Eye (tissue), 1 donor: ENCODE measurements at places on chromosomes 5 and 9.

DNA sequence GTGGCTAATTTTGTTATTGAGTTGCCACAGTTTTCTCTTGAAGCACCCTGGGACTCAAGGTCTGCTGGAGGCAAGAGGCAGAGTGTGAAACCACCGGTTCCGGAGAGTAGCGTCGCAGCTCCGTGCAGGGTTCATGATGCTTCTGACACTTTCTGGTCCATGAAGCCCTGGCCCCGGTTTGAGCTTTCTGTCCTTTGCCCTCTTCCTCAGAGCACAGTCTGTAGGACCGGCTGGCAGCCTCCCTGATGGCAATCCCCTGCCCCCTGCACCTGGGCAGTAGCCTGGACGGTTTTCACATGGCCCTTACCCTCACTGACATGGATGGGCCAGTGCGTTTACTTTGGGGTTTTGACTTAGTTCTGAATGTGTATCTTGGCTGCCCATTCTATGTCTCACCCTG lies 111.9 kb downstream of the PJA2 start:
- no peak for DNase-seq

GRCh38 chr9:72271613-72272478 lies 93.2 kb downstream of the ZFAND5 start:
- peak; percentile 84 for DNase-seq

DNA sequence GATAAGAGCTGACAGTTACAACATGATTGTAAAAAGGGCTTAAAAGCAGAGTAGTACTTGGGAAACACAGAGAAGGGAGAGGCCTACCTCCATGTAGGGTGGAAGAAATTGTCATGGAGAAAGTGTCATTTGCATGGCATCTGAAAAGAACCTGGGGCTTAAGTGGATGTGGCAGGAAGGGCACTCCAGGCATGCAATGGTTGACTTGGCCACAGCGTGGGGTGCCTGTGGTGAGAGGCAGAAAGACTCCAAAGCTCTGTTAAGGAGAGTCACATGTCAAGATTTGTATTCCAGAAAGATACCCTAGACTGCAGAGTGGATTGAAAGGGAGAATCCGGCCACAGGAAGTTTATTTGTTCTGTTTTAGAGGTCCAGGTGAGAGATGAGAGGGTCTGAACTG lies 2.4 kb downstream of the POLR3G start:
- DNase-seq = peak; percentile 42

GRCh38 chr5:4422247-4422646 lies 717.9 kb upstream of the ADAMTS16 start:
- no peak for DNase-seq

GRCh38 chr5:140225396-140225795 lies 50.4 kb downstream of the CYSTM1 start:
- no peak for DNase-seq

DNA sequence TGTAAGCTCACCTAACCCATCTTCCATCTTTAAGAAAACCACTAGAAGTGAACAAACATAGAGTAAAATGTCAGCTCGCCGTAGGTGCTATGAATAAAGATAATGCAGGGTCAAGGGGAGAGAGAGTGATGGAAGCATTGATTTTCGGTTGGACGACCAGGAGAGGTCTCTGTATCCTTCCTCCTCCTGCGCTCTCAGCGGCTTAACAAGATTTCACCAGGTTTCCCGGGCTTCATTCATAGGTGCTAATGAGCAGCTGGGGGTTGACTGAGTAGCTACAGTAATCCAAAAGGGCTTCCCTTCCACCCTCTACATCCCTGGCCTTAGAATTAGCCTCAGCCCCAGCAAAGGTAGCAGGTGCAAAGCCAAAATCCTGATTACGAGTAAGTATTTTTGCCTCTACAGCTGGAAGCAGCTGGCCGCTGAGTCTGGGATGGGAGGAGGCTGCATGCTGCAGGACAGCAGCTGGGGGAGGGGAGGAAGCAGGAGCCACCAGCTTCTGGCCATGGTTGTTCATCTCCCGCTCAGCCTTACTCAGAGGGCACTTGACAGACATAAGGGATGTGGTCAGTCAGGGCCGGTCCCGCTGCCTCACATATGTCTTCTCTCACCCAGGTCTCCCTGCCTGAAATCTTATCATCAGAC lies 112.0 kb upstream of the IL12B start:
- peak; percentile 39 for DNase-seq

GRCh38 chr5:169954786-169955185 lies 25.5 kb downstream of the INSYN2B start:
- no peak for DNase-seq

DNA sequence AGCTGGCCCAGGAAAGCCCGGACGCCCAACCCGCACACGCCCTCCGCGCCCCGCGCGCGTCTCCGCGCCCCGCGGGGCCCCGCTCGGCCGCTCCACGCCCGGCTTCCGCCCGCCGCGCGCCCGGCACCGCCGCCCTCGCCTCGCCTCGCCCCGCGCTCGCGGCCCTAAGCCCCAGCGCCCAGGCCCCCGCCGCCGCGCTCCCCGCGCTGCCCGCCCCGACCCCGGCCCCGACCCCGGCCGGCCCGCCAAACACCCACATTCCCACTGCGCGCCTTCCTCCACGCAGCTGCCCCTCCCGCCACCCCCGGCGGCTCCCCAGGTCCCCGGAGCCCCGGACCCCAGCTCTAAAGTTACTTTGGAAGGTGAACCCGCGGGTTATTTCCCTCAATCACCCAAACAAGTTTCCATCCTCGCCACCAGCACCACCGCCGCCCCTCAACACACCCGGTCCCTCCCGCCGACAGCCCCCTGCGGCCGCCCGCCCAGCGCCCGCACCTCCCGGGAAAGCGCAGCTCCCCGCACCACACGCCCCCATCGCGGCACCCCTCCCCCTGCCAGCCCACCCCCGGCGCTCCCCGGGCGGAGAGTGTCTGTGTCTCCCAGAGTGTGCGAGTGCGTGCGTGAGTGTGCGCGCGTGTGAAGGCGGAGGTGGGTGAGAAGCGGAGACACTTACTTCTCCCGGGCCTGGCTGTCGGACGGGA lies 439 bp downstream of the SSBP2 start:
- DNase-seq = peak; percentile 41

GRCh38 chr5:143182106-143182505 lies 221.4 kb downstream of the NR3C1 start:
- DNase-seq = no peak

- no peak for DNase-seq
These were observed 713.4 kb downstream of the IRX1 start for GRCh38 chr5:4309026-4309425.

DNA sequence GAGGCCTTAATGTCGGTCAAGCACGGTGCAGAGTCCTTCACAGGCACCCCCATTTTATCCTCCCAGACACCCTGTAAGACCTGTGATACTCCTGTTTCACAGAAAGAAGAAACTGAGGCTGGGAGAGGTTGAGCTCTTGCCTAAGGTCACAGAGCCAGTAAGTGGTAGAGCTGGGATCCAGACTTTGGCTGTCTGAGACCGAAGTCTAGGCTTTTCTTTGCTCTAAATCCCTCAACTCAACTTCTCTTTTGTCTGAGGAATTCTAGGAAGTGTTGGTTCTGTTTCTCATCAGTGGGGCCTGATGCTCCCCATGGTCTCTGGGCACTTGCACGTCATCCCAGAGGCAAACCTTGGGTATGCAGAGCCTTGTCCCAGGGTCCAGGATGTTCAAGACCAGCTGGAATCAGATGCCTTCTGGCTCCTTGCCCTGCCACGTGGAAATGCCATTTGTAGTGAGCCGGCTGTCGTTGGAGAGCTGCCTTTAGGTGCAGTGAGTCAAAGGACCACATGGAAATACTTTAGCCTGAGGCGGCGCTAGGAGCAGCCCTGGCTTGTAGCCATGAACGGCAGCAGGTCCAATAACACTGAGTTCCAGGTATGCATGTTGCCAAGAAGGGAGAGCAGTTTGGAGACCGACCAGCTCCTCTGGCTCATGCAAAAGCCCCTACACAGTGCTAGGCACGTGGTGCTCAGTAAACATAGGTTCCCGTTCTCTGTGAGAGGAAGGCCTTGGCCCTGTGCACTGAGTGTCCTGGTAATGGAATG lies 9.2 kb downstream of the DCANP1 start:
- DNase-seq = peak; percentile 58

DNA sequence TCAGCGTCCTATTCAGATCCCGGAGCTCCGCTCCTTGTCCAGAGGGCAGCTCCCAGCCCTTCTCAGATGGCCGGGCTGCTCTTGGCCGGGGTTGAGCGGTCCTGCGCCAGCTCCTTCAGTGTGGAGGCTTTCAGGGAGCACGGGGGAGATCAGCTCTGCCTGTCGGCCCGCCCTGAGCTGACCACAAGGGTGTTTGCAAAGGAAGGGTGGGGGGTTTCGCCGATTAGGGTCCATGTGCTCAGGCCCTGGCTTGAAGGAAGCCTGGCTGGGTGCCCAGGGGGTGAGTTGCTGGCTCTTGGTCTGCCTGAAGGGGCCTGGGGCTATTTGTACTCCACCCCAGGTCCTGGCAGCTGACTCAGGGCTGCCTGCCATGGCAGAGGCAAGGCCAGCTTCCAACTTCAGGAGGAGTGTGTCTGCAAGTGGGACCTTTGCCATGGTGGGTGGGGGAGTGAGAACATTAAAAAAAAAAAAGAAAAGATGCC lies 250.1 kb upstream of the KLF4 start:
- DNase-seq = no peak

GRCh38 chr5:78829811-78830527 lies 155.1 kb downstream of the ARSB start:
- no peak for DNase-seq

DNA sequence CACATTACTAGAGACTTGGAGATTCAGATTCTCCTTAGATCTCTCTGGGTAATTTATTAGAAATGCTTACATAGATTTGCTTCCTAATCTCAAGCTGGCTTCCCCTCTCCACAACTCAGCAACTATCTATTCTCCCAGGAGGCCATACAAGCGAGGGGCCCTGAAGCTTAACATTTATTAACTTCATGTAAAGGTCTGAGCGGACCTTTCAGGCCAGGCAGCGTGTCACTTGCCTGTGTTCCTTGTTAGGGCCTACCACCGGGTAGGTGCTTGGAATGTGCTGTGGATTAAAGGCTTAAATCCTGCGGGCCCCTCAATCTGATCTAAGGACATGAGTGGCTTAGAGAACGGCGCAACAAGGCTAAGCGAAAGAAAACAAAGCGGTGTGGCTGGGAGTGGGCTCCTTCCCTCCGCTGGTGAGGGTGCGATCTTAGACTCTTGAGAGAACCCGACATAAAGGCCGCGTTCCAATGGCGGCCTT lies 712 bp upstream of the HSPA4 start:
- DNase-seq = no peak

DNA sequence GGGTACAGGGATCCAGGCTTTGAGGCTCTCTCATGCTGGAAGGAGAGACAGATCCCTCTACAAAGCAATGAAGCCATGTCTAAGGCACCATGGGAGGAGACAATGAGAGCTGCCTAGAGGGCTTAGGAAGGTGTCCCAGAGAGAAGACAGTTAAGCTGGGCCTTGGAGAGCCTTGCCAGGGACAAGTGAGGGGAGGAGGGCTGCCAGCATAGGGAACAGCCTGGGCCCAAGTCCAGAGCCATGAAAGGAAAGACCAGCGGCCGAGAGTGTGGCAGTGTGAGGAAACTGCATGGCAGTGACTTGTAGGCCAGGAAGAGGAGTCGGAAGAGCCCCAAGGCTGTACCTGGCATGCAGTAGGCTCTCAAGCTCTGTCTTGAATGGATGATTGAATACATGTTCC lies 88.5 kb downstream of the PSD2 start:
- DNase-seq = no peak

- DNase-seq = no peak
These were observed 113.2 kb downstream of the PALM2AKAP2 start for GRCh38 chr9:109893241-109893640.

DNA sequence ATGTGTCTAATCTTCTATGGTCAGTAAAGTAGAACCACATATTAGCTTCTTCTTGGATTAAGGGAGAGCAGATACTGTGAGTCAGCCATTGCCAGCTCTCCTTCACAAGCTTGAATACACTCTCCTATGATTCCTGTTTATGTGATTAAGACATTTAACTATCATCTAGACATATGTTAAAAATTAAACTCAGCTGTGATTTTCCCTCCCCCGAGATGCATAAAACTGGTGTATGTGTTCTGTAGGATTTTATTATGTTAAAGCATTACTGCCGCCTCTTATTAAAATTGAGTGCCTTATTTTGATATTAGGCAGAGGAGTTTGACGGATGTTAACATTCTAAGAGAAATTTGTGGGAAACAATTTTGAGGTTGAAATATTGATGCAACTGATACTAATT lies 114.6 kb downstream of the ACTBL2 start:
- peak; percentile 25 for DNase-seq

- DNase-seq = no peak
These were observed 136.9 kb upstream of the RFX3 start for GRCh38 chr9:3662671-3663070.

DNA sequence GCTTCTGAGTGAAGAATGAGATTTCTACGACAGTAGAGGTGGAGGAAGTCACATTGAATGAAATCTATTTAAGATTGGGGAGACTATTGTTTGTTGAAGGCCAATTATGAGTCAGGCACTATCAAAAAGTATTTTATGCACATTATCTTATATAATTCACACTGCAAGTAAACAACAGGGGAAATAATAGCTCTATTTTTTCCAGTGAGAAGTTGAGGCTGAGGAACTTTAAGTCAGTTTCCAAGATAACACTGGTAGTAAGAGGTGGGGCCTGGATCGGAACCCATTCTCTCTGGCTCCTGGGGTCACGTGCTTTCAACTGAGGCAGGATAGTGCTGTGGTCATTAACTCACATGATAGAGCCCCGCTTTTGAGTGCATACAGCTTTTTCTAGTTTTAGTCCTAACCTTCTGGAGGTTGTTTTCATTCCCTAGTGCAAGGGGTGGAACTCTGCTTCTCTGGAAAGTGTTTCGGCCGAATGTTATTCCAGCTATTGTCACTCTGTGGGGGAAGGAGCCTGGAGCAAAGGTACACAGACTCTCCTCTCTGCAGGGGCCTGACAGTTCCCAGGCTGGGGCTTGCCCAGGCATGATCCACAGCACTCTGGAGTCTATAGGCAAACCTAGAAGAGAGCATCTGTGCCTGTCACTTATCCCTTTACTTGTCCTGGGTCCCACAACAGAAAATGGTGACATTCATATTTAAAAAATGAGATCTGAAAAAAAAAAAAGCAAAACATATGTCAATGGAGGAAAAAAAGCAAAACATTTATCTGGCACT lies 352.4 kb upstream of the ACTBL2 start:
- DNase-seq = no peak
